ENCODE measurements at places on chromosomes 6 and 20.

- no peak for DNase-seq
Observed at GRCh38 chr6:11232770-11233626, 530 bp upstream of the NEDD9 start.

DNA sequence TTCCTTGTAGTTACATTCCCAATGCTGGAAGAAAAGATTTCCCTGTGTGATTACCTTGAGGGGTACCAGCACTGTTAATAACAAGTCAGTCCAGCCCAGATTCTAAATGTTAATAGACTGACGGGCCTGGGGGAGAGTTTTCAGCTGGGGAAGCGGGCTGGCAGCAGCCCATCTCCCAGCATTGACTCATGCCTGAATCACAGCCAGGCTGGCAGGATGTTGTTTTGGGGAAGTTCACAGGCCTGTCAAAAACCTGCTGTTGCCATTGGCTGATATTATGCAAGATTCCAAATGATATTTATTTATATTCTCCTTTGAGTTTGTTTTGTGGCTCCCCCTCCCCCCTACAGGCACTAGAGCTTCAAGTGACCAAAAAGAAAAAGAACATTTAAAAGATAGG, 213.9 kb upstream of the CNR1 start:
- DNase-seq, result no peak

DNA sequence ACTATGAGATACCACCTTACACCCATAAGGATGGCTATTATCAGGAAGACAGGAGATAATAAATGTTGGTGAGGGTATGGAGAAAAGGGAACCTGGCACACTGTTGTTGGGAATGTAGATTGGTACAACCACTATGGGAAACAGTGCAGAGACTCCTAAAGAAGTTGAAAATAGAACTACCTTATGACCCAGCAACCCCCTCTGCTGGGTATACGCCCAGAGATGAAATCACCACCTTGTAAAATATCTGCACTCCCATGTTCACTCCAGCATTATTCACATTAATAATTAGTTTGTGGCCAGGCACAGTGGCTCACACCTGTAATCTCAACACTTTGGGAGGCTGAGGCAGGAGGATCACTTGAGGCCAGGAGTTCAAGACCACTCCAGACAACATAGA, 26.8 kb downstream of the ZBTB9 start:
- DNase-seq, result no peak

GRCh38 chr6:133969285-133969920, 16.4 kb downstream of the TBPL1 start:
- no peak for DNase-seq

DNA sequence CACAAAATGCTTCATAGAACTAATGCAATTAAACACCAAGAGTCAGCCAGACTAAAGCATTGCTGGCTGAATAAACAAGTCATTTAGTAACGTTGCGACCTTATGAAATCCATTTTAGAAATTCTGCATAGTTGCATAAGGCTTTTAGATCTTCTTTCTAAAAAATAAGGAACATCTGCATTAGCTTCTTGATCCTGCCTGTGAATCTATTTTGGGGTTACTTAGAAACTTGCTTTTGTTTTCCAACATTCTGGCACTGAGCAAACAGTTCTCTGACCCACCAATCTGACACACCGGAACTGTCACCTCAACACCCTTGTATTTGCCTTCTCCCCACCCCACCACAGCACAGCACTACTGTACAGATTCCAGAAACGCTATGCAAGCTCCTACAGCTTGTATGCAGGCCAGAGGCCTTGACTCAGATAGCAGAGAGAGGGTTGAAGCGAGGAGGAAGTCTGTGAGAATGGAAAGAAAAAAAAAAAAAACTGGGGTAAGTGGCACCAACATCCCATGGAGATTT, 55.0 kb downstream of the KIF13A start:
- DNase-seq, result no peak

DNA sequence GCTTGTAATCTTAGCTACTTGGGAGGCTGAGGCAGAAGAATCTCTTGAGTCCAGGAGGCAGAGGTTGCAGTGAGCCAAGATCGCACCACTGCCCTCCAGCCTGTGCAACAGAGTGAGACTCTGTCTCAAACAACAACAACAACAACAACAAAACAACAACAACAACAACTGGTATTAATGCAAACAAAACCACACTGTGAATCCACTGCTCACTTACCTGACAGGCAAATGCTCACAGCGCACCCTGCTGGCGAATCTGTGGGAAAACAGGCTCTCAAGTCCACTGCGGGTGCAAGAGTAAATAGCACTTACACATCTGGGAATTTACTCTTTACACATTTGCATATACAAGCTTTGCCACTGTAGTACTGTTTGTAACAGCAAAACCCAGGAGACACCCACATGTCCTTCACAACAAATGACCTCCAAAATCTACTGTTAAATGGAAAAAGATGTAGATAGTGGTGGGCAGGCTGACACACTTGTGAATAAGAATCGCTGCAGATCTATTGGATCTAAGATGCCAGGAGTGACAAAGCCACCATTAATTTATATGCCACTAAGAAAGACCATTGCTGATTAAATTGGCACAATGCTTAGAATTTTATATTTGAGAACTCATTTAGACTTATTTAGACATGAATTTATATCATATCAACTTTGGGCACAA, 29.3 kb downstream of the NSFL1C start:
- peak; percentile 29 for DNase-seq

Measured in GM12891 (cell line).